ENCODE measurements at places on chromosomes 4 and X. TPM values are rescaled to one million over a fixed set of nuclear protein-coding genes. Genes with fewer than 3 reads are reported as not detected.

GRCh38 chr4:151100531-151100930 is 1.1 kb downstream of the RPS3A start:
- no peak for DNase-seq

- DNase-seq = no peak
Observed at GRCh38 chrX:152177497-152178269, 39.3 kb upstream of the MAGEA10 start.

GRCh38 chr4:24476282-24476681 is 108.1 kb downstream of the DHX15 start:
- DNase-seq = peak; percentile 78

DNA sequence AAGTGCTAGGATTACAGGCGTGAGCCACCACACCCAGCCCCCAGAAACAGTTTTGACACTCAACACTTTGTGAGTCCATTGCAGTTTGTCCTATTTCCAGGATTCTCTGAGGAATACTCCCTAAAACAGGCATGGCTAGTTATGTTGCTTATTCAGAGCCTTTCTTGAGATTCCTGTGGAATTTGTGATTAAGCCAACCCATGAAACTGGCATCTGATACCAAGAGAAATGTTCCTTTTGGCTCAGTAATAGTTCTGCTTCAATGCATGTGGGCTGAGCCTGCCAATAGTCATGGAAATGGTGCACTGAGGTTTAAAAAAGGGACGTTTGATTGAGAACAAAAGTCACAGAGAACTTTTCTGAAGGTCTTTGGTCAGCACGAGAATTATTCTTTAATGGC is 241.7 kb downstream of the PPP1R2C start:
- DNase-seq = no peak

DNA sequence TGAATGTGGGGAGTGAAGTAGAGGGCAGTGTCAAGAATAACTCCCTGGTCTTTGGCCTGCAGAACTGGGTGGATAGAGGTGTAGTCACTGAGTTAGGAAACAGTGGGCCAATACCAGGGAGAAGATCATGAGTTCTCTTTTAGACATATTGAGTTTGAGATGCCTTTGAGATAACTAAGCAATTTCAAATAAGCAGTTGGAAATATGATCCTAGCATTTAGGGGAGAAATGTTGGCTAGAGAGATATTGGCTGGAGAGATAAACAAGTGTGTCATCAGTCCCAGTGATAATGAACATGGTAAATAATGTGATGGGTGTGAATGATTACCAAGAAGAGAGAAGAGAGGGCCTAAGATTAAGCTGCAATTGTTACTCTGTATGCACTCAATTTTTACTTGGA is 95.3 kb upstream of the HPRT1 start:
- DNase-seq = no peak

- no peak for DNase-seq
Observed at GRCh38 chr4:87144356-87144755, 76.1 kb downstream of the KLHL8 start.

DNA sequence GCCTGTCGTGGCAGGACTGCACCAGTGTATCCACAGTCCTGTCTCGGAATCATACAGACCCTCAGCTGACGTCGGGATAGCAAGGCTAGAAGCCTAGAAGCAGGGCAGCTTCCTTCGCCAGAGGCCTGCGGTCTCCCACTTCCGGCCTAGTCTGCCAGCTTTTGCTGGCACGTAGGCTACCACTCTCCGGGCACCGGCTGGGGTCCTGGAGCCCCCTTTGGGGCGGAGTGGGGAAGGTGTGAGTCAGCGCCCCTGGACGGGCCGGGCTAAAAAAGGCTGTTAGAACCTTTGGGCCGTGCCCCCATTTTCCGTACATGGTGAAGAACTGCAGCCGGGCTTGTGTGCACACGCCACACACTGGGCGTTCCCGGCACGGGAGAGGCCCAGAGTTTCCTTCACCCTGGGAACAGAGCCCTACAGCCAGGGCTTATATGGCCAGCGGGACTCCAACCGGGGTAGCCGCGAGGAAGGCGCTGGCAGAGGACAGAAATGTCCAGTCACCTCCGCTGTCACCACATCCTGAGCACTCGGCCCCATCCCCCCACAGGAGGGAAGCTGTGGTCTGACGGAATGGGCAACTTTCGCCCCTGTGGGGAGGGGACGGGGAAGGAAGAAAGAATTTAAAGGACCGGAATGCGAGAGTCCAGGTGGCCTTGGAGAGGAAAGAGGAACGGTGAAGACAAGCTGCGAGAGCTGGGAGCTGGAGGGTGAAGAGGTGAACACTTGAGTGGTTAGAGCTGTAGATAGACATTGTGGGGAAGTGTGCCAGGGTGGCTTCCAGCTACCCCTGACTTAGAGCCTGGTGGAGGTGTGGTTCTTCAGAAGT is 4.6 kb downstream of the MAGIX start:
- DNase-seq = peak; percentile 77

- DNase-seq = peak; percentile 52
Observed at GRCh38 chrX:13126775-13127174, 82.4 kb upstream of the FAM9C start.

DNA sequence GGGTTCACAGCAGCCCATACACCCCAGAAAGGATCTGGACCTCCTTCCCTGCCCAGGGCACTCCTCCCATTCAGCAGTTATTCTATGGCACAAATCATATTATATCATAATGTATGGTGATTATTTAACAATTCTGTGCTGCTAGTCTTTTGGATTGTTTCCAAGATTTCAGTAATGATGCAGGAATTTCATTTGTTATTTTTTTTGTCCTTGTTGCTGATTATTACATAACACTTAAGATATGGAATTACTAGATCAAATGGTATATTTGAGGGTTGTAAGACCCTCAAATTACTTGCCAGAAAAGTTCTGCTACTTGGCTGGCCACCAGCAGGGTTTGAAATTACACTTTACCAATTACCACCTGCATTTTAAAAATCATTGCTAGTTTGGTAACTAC is 36.4 kb downstream of the QDPR start:
- no peak for DNase-seq

- DNase-seq = peak; percentile 49
Observed at GRCh38 chr4:70903291-70903603, 1.1 kb downstream of the MOB1B start.

DNA sequence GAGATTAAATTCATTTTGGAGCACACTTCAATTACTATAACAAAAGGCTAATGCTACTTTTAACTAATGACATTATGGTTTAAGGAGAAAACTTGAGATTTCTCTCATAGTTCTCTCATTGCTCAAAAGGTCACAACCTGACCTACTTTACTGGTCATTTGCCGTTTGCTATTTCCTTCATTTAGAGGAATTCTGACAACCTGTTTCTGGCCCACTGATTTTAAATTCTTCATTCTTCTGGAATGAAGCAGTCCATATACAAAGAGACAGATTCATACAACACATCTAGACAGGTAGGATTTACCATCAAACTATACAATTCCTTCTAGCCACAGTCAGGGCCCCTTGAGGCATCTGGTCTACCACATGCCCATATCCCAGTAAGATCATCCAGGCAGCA is 14.2 kb downstream of the RNF150 start:
- DNase-seq = no peak

GRCh38 chr4:2459589-2460349 is 9.1 kb upstream of the RNF4 start:
- DNase-seq = no peak

GRCh38 chrX:140917354-140918115 is 84.9 kb upstream of the SPANXB1 start:
- no peak for DNase-seq

DNA sequence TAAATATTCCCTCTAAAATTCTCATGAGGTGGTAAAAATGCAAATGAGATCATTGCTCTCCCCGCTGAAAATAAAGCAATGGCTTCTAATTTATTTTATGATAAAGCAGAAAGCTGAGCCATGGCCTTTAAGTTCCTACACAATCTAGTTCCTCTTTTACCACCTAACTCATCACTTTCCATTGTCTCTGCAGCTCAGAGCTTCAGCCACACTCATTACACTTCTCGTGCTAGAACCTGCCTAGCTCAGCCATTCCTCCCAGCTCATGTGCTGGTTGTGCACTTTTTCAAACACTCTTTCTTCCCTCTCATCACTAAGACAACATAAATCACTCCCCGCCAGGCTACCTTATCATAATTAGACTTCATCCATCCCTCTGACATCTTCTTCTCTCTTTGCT is 1112.1 kb upstream of the PRKX start:
- DNase-seq = peak; percentile 67

DNA sequence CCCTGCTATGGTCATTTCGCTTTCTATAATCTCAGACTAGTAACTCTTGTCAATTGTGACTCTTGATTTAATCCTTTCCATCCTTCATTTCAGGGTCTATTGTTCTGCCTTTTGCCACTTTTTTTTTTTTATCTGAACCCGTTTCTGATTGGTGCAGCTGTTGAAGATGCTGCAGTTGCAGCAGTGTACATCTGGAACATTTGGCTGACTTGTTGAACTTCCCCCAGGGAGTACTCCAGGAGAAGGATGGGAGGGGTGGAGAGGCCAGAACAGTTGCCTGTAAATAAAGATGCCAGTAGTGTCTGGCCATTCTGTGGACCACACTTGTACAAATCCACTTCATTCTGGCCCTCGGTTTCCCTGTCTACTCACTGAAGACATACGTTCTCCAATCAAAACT is 1.0 kb upstream of the EDA start:
- peak; percentile 92 for DNase-seq

DNA sequence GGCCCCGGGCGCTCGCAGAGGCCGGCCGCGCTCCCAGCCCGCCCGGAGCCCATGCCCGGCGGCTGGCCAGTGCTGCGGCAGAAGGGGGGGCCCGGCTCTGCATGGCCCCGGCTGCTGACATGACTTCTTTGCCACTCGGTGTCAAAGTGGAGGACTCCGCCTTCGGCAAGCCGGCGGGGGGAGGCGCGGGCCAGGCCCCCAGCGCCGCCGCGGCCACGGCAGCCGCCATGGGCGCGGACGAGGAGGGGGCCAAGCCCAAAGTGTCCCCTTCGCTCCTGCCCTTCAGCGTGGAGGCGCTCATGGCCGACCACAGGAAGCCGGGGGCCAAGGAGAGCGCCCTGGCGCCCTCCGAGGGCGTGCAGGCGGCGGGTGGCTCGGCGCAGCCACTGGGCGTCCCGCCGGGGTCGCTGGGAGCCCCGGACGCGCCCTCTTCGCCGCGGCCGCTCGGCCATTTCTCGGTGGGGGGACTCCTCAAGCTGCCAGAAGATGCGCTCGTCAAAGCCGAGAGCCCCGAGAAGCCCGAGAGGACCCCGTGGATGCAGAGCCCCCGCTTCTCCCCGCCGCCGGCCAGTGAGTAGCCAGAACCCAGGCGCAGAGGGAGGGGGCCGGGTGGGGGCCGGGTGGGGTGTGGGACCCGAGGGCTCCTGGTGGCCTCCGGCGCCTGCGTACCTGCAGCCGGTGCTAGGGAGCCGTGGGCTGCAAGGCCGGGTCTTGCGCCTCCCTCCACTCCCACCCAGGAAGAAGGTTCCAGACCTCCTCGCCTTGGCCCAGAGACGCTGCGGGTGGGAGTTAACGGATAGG is 534 bp downstream of the MSX1 start:
- no peak for DNase-seq

GRCh38 chr4:6359536-6360308 is 90.1 kb downstream of the WFS1 start:
- DNase-seq = no peak

DNA sequence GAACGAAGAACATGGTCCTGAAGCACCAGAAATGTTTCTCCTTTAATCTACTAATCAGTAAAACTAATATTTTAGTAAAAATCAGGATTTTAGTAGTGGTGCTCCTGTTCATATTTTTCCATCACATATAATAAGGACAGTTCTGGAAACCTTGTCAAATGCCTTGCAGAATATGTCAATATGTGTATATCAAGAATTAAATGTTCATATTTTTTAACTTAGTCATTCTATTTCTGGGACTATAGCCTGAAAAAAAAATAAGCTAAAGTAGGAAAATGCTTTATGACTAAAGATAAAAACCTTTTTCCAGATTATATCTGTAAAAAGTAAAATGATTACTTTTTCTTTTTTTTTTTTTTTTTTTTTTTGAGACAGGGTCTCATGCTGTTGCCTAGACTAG is 65.1 kb downstream of the MAB21L2 start:
- no peak for DNase-seq

GRCh38 chr4:108991551-108992328 is 228.9 kb upstream of the ETNPPL start:
- DNase-seq = no peak

DNA sequence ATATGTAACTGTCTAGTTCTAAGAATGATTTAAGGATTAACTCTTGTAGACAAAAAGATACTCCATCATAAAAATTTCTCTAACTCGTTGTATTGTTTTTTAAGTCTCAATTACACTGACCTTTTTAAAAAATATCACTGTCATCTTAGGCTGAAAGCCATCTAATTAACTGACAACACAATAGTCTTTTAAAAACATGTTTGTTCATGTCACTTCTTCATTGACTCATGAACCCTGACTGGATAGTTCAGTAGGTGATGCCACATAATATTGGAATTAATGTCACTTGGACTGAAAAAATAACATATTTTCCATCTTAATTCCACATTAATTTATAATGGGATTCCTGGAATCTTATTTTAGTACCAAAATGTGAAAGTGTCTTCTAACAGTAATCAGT is 179.3 kb downstream of the ADGRL3 start:
- no peak for DNase-seq

DNA sequence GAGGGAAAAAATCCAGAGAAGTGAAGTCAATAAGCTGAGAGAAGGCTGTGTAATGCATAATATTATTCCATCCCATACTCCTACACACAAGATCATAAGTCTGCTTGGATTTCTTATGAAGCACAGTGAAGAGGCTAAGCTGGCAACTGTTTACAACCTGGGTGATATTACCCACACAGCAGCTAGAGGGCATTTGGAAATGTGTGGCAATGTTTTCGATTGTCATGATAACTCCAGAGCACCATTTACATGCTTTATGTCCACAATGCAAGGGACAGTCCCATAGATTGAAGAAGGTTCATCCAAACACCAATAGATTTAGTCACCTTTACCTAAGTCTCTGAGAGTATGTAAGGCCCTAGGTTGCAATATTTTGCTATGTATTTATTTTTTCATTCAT is 412.2 kb downstream of the PPP3CA start:
- no peak for DNase-seq

- DNase-seq = no peak
Observed at GRCh38 chr4:6204871-6205566, 4.7 kb upstream of the JAKMIP1 start.

- peak; percentile 57 for DNase-seq
Observed at GRCh38 chrX:16870862-16871815, 977 bp upstream of the RBBP7 start.

DNA sequence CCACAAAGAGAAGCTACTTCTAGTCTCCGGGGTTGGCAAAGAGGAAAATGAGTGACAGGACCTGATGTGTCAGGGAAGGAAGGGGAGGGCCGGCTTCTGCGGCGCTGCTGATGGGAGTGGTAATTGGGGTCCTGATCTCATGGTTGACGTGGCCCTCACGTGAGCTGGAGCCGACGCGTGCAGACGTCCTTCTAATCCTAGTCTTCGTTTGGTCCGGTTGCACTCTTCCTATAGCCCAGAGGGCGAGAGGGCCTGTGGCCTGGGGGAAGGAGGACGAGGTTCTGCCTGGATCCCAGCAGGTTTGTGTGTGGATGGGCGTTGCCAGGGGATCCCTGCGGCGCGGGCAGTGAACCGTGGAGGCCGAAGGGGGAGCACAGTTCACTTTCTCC is at the start of gene ARMCX1:
Gene ARMCX1, plus strand, starts transcription at position 186 of the 389 bp plus-strand sequence. CDS start 2,384 bp downstream, outside the sequence.
- DNase-seq = peak; percentile 95

GRCh38 chrX:74527350-74527749 is 87.1 kb downstream of the RLIM start:
- peak; percentile 50 for DNase-seq

Gene EGF
- polyA plus RNA-seq = 13.7 TPM

Gene ART3
- polyA plus RNA-seq = 37.4 TPM

Gene FGF2
- polyA plus RNA-seq = 11.4 TPM

Gene POU4F2
- polyA plus RNA-seq = not detected

Gene RIBC1
- 0.94 TPM for polyA plus RNA-seq

Gene SOX3
- polyA plus RNA-seq = 0.42 TPM

Gene USP26
- not detected for polyA plus RNA-seq

Gene RBM41
- polyA plus RNA-seq = 8.6 TPM

Gene SORCS2
- 13.8 TPM for polyA plus RNA-seq

Gene PRKG2
- 1.2 TPM for polyA plus RNA-seq
